NCI-H1417 treated with DMSO at 0.1 percent for 48 hours (cell line): ENCODE measurements at places on chromosomes 7 and 10.

GRCh38 chr10:34168439-34168838 is 646.7 kb downstream of the PARD3 start:
- DNase-seq, result no peak

DNA sequence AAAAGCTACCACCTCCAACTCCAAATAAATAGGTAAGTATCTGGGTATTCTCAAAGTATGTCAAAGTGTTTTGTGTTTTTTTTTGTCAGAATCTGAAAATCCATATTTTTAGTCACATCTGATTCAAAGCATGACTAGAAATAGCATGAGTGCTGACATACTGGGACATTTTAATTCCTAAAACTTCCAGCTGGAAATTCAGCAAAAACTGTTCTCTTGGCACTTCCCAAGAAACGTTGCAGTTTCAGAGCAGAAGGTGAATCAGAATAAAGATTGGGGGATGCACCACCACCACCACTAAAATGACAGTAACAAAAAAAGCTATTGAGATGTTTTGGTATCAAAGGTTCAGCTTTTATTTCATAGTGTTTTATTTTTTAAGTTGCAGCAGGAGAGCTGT is 724.6 kb upstream of the CELF2 start:
- DNase-seq, result no peak

- no peak for DNase-seq
Observed at GRCh38 chr7:67912437-67912836, 915.8 kb downstream of the TYW1 start.

- no peak for DNase-seq
Observed at GRCh38 chr10:124688386-124688785, 55.8 kb downstream of the FAM53B start.

DNA sequence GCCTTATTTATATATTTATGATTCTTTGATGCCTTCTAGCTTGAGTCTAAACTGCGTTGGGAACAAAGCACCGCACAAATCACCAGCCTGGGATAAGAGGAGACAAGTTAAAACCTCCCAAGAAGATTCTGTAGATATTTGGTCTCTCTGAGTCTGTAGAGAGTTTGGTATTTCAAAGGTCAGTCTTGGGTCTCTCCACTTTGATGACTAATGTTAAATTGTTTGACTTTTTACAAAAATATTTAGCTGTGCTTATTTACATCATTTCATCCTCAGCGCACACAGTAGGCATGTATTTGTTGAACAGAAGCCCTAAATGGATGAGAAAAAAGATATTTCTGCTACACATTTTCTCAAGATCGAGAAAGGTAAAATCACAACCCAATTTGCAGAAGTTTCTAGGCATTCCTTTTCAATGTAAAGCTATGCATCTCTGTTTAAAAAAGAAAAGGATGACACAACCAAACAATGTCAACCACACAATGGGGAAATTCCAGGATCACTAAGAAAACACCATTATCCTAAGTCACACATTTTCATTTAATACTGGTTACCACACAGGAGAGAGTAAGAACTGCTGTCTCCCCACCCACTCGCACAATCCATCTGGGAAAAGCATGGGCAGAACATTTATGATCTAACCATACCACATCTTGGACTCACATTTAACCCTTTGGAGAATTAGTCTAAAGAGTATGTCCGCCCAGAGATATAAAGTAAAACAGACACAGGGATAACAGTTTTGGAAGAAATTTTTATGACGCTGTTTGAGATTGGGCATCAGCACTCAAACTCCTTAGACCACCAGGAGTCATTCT is 4.4 kb downstream of the CDK6 start:
- DNase-seq, result no peak

GRCh38 chr7:157895520-157896375 is 558.9 kb downstream of the DNAJB6 start:
- no peak for DNase-seq

GRCh38 chr7:19617901-19618300 is 90.9 kb downstream of the POLR1F start:
- DNase-seq, result no peak

DNA sequence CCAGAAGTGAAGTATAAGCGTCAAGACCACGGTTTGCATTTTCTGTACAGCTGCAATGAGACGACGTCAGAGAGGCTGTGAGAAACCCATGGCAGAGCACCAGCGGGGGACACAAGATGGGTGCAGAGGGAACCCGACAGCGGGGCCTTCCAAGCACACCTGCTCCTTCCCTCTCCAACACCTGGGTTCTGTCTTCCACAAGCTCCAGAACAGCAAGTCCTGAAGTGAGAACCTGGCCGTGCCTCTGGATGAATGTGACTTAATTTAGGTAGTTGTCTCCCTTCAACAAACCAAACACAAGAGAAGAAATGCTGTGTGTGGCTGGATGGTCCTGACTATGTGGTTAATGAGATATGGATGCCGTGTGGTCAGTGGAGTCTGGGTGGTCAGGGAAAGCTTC is 76.1 kb downstream of the ADAM12 start:
- no peak for DNase-seq

- no peak for DNase-seq
Observed at GRCh38 chr10:26474026-26474425, 35.9 kb downstream of the APBB1IP start.

DNA sequence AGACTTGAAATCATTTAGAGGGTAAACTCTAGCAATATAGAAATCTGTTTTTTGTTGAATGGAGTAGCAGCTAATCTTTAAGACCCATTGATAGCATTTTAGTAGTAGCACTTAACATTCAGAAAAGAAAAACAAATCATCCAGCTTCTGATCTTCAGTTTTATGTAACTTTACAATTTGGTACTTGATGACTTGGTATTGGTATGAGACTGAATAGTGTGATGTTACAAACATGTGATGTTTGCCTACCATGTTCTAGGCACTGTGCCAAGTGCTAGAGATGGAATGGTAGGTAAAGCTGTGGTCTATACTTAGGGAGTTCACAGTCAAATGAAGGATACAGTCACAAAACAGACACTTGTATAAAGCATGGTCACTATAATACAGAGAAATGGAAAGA is 21.3 kb downstream of the ZEB1 start:
- DNase-seq, result no peak

GRCh38 chr10:110868981-110869380 is 2.7 kb upstream of the PDCD4 start:
- no peak for DNase-seq

DNA sequence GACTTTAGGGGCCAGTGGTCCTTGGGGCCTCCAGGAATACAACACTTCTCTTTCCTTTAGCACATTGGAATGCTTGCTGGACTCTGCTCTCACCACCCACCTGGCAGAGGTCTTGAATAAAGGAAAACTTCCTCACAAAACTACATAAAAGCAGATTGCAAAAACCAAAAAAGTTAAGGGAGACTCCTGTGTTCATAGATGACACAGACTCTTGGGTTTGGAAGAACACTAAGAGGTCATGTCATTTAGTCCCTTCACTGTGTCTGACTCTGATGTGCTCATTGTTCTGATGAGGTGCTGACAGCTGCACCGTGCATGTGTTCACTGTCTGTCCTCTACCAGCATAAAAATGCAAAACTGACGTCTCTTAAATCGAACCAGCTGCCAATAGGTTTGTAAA is 11.4 kb downstream of the BLNK start:
- no peak for DNase-seq

- no peak for DNase-seq
Observed at GRCh38 chr7:41247143-41247865, 455.6 kb downstream of the INHBA start.

DNA sequence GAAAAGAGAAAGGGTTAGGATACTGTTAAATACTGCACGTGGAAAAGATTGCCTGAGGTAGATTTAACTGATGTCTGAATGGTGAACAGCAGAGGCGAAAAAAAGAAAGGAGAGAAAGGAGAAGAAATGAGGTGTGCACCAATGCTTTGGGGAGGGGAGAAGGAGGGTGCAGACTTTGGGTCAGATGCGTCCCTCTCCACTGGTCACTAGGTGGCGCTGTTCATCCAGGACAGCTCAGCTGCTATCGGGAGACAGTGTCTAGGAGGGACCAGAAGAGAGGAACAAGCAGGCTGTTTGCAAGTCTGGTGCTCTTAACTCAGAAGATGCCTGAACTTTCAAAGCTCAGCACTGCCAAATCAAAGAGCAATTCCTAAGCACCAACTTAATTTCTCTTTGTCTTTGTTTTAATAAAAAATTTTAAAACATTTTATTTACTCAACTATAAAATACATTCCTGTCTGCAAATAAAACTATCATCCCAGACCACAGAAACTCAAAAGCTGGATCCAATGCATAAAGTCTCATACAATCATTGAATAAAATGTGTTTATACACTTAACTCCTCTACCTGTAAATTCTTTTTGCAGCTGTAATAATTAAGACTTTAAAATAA is 83.9 kb upstream of the PDLIM1 start:
- peak; percentile 6 for DNase-seq

- DNase-seq, result no peak
Observed at GRCh38 chr10:112848228-112848627, 101.8 kb upstream of the TCF7L2 start.

- no peak for DNase-seq
Observed at GRCh38 chr10:131750973-131751826, 149.6 kb upstream of the PPP2R2D start.

DNA sequence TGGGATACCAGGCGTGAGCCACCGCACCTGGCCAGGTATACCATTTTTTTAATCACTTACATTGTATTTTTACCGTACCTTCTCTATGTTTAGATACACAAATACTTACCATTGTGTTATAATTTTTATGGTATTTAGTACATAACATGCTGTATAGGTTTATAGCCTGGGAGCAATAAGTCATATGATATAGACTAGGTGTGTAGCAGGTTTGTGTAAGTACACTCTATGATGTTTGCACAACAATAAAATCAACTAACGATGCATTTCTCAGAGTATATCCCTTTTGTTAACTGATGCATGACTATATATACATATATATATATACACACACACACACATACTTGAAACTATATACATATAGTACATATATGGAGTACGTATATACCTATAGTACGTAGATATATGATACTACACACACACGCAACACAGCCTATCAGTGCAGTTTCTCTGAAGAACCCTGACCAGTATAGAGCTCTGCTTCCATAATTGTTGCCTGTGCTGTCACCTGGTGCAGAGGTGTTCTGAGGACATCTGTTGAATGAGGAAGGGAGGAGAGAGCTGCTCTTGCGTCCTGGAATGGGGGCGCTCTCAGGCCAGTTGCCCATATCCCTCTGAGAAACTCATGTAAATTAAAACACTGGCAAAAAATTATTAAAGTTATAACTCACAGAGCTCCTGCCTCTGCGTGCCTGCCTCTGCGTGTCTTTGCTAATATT is 315.3 kb downstream of the FGFR2 start:
- DNase-seq, result no peak

GRCh38 chr7:88539518-88539917 is 220.0 kb upstream of the ZNF804B start:
- no peak for DNase-seq

GRCh38 chr7:141701489-141702046 is 398 bp downstream of the DENND11 start:
- DNase-seq, result peak; percentile 36

DNA sequence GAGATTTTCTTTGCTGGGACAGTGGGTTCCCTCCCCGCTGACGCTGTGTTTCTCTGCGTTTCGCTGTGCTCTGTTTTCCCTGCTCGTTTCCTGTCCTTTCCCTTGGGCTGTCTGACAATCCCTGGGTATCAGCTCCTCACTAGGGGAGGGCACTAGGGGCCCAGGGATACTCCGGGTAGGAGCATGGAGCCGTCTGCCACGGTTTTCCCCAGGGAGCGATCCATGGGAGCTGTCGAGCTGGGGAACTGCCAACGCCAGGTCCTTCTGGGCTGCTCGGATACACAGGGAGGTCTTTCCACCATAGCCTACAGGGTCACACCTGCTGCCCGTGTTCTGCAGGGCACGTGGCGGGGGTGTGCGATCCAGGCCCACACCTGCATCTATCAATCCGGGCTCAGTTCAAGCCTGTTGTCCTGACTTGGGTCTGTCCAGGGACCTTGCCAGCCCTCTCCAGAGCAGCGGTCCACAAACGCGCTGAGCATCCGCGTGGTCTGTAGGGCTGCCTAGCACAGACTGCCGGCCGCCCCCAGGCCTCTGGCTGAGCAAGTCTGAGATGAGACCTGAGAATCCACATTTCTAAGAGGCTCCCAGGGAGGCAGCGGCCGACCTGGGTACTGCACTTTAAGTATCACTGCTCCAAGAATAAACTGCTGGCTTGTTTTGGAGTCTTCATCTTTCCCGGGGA is 263.1 kb downstream of the ELFN1 start:
- no peak for DNase-seq

GRCh38 chr10:124384591-124385190 is 34.0 kb downstream of the OAT start:
- DNase-seq, result no peak

DNA sequence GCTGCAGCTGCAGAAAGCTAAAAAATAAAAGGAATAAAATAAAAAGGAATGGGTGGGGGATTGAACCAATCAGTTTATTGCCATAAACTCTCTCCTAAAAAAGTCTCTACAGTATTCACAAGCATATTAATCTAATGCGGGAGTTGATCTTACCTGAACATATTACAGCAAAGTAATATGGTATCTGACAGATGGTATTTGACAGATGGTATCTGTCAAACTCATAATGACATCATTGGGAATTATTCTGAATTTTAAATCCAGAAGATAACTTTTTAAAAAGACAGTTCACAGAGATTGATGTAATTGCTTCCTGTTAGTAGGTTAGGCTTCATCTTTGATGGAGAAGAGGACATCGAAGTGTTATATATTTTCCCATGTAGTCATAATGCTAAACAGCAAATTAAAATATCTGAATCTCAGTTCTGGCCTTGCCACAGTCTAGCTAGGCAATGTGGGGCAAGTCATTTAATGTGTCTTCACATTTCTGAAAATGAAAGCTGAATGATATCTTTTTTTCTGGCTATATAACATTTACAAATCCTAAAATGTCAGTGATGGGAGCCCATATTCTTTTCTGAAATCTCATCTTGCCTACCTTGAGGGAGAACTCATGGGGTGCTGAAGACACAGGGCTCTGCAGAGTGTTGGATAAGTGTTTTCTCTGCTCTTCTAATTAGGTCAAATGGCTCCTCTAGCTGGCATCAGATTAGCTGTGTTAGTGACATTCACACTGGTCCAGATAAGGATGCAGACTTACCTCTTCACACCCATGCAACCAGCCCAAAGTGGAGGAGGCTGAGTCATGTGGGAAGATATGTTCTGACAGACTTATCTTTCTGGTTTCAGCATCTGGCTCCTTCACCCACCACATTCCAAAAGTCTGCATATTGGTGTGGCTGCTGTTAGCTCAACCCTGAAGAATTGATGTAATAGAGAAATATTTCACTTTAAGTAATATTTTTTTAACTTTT is 2.1 kb upstream of the LIPM start:
- no peak for DNase-seq

DNA sequence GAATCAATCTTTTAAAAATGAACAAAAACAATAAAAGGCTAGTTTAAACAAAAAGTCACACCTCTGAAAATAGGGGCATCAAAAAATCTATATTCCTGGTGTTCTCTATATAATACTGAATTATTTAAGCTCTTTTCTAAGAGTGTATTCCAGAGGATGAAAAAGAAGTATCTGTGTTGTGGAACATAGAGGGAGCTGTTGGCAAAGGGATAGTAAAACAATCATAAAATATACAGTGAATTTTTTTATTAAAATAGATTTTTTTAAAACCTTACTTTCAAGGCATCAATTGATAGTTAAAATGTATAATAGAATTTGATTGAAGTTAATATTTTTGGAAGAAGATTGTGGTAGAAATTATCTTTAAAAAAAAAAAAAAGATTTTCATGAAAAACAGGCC is 1409.1 kb upstream of the CELF2 start:
- no peak for DNase-seq
